ENCODE measurements at places on chromosomes 16 and 17.

GRCh38 chr17:4959261-4959965 is 8.2 kb downstream of the SPAG7 start:
- no peak for DNase-seq

DNA sequence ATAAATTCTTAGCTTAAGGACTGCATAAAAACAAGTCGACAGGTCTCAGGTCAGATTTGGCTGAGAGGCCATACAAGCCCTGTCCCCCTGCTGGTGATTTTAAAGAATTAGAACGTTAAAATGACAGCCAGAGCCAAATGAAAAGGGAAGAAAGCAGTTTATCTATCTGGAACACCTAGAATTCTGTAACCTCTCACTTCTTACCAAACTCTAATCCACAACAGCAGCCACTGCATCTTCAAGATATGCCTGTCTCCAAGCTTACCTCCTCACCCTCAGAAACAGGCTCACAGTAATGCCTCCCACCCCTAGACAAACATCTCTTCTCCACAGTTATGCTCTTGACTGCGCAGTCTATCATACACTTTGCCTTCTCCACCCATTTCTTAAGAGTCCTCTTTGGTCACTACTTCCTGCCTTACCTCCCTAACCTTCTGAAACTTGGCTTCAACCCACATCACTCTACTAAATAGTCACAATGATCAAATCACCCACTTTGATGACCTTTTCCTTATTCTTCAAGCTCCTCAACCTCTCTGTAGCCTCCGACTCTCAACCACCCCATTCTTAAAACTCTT is 14.2 kb downstream of the ANKFY1 start:
- DNase-seq, result no peak

DNA sequence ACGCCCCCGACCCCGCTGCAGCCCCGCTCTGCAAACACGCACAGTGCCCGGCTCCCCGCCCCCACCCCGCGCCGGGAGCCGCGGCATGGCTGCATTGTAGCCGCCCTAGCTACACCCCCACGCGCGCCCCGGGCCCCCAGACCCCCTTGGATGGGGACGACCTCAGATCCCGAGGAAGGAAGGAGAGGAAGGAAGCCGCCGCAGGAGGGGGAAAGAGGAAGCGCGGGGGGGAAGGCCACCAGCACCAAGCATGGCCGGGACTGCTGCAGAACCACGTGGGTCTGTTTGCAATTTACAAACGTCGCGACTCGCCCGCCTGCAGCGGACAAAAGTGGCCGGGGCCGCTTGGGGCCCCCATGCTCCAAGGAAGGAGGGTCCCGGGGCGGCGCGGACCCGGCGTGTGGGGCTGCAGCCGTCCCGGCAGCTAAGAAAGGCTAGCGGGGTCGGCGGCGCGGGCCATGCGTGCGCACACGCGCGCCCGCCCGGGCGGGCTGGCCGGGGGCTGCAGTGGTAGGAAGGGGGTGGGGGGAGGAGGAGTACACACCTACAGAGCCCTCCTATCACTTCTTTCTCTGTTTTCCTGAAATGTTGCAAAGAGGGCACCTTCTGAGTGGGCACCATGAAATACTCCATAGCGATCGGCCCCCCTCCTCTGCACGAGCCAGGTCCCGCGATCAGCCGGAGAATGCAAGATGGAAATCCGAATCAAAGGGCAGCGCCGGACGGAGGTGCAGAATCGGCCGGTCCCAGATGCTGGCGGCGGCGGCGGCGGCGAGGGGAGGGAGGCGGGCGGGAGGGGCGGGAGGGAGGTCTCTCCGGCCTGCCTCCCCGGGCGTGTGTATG is 488 bp downstream of the TFAP4 start:
- DNase-seq, result no peak

DNA sequence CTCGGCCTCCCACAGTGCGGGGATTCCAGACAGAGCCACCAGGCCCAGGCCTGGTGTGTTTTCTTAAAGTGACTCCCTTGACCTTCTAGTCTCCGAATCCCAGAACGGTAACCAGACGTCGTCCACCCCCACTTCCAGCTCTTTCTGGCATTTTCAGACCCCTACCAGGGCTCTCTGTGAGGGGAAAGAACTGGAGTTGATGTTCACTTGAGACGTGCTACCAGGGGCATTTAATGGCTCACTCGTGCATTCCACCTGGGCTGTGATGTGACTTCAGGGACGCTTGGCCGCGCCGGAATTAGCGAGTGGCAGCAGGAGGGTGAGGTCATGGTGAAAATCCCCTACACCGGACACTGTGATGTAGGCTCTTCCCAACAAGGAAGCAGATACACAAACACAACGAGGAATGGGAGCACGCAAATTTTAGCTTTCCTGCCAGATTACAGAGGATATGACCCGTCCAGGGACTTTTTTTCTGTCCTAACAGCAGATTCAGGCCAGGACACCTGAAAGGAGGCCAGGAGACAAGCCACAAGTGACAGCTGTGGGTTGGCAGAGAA is 1.1 kb upstream of the GNA13 start:
- DNase-seq, result no peak

All from COR-L47 (cell line).